ENCODE measurements at places on chromosomes 5 and 9. TPM values are rescaled to one million over a fixed set of nuclear protein-coding genes. Genes with fewer than 3 reads are reported as not detected.

GRCh38 chr5:86030753-86031152 lies 587.0 kb upstream of the COX7C start:
- DNase-seq, result no peak

DNA sequence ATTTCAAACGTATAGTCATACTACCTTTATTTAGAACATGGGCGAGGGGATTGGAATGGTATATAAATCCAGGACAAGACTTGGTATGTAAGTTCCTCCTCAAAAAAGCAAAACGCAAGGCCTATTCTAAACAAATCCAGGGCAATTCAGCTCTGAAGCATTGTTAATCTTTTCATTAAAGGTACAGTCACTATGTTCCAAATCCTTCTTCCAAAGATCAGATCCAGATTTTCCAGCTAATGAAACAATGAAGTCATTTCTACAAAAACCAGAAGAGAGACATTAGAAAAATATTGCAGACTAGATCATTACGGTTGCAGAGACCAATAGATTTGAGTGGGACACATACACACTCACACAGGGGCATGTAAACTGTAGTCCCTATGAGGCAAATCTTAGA lies 116.1 kb upstream of the BNC2 start:
- DNase-seq, result no peak

GRCh38 chr5:41843456-41844370 lies 26.5 kb downstream of the OXCT1 start:
- no peak for DNase-seq

Gene DAB2
- 0.53 TPM for total RNA-seq

Measured in GM12878 (cell line).